ENCODE measurements at places on chromosomes 11 and 22.

DNA sequence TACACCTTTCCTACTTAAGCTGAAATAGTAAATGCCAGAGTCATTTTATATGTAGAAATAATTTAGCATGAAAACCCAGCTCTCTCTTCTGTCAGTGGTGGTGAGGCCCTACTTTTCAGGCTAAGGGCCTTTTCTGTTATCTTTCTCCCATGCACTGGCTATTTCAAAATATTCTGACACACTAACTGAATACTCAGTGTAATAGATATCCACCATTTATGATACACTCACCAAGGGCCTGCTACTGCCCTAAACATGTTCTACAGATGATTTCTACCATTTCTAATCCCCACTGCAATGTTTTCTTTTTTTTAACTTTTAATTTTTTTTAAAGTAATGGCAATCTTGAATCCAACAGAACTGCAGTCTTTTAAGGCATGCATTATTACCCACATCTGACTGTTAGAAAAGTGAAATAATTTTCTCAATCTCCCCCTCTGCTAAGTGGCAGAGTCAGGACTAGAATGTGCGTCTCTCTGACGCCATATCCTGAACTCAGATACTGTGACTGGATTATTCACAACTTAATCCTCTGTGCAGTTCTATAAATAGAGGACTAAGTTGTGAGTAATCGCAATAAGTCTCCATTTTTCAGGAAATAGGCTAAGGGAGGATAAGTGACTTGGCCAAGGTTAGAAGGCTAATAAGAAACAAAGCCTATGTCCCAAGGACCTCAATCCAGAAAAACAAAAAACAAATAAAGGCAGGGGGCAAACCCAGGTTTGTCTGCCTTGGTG is 44.0 kb downstream of the GRAMD1B start:
- no peak for DNase-seq

DNA sequence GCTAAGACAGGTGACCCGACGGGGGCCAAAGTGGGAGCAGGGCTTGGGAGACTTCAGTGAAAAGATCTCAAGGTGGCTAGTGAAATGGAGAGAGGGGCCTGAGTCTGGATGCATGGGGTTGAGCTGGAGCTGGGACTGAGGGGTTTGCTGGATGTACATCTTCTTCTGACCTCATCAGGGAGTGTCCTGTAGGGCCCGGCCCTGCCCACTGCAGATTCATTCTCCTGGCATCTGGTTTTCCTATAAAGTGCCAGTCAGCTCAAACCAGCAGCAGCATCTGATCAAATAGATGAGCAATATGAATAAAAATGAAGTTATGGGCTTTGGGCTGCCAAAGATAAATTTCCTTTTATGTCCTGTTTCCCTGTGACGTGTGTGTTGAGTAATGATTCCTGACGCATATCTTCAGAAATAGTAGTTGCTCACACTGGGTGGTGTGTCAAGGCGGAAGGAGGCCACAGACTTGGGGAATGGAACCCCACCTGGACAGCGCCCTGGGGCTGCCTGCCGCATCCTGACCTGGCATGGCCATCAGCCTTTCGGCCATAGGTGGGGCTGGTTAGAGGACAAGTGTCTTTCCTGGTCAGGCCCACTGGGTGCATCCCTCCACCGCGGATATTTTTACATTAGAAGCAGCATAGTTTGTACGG is 135.4 kb downstream of the OSBP2 start:
- DNase-seq, result no peak

- no peak for DNase-seq
Observed at GRCh38 chr11:15112131-15112541, 2.6 kb upstream of the INSC start.

- DNase-seq, result no peak
Observed at GRCh38 chr11:82229341-82229740, 504.3 kb downstream of the FAM181B start.
